Epithelial cell of proximal tubule (primary cell): ENCODE measurements at places on chromosomes 2 and 18. TPM values are rescaled to one million over a fixed set of nuclear protein-coding genes. Genes with fewer than 3 reads are reported as not detected.

DNA sequence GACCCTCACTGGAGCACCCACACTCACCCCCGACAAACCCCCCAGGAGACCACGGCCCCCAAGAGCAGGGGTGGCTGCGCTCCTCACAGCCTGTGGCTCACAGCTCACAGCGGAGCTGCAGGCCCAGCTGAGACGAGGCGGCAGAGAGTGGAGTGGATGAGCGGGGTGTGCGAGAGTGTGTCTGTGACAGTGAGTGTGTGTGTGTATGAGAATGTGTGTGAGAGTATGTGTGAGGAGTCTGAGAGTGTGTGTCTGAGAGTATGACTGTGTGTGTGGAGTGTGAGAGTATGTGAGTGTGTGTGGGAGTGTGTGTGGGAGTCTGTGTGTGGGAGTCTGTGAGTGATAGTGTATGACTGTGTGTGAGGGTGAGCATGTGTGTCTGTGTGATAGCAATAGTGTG lies 55.3 kb upstream of the ID2 start:
- DNase-seq: no peak

DNA sequence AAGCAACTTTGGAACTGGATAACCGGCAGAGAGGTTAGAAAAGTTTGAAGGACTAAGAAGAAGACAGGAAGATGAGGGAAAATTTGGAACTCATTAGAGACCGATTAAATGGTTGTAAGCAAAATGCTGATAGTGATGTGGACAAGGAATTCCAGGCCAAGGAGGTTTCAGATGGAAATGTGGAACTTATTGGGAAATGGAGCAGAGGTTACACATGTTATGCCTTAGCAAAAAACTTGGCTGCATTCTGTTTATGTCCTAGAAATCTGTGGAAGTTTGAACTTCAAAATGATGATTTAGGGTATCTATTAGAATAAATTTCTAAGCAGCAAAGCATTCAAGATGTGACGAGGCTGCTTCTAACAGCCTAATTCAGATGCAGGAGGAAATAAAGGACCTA lies 675.1 kb upstream of the SYT4 start:
- no peak for DNase-seq

Gene CD8B2
- total RNA-seq: 0.29 TPM in 1 of 2 replicates, not detected in the other

DNA sequence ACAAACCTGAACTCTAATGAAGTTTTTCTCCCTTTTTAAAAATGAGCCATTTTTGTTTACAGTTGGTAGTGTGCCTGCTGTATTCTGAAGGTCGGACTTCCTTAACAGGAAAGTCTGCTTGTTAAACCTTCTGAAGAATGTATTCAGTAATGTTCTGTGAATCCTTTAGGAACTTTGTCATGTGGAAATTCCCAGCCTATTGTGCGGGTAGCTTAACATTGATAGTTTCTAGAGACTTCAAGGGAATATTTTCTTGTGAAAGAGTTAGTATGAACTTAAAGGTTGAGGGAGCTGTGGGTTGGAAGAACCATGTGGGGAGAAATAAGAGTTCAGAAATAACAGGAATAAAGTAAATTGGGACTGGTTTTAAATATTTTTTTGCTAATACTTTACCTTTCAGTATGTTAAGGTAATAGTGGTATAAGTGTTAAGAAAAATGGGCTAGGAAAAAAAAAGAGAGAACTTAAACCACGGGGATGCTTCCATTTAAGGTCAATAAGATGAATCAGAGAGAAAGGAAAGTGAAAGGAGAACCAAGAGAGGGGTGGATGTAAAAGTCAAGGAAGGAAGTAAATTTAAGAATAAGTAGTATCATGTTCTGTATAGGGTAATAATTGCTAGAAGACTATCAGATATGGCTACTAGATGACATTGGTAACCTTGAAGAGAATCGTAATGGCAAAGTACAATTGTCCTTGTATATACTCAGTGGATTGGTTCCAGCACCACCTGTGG lies 90.5 kb downstream of the PMS1 start:
- no peak for DNase-seq

DNA sequence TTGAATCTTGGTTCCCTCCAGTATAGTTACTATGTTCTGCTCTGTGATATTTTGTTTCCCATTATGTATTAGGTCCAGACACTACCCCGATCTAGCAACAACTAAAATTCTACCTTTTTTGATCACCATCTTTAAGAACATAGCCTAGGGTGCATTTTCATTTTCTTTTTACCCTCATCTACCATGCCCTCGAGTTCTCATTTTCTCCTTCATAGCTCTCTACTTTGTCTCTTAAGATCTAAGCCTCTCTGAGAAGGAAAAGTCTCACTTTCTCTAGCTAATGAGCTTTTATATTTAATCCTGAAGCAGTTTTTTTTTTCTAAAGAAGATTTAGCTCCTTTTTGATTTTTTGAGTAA lies 1089.4 kb upstream of the SLC39A10 start:
- no peak for DNase-seq
